ENCODE measurements at places on chromosomes 5 and 9.

- DNase-seq: no peak
These were observed 14.3 kb downstream of the DAP start for GRCh38 chr5:10746711-10747110.

DNA sequence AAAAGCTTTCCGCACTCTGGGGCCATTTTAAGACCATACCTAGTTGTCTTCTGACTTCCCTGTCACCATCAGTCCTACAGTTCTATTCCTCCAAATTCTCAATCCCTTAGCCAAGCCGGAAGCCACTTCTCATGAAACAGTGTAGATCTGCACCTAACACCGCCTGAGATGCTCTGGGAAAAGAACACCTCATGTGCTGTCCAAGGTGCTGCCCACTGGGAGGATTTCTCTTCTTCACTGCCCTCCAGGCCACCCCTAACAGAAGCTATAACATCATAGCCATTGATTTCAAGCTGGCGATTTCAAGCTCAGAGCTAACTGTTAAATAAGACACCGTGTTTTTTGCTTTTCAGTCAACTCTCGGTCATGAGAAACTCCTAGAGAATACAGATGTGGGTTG, 559.3 kb downstream of the CCDC171 start:
- no peak for DNase-seq

DNA sequence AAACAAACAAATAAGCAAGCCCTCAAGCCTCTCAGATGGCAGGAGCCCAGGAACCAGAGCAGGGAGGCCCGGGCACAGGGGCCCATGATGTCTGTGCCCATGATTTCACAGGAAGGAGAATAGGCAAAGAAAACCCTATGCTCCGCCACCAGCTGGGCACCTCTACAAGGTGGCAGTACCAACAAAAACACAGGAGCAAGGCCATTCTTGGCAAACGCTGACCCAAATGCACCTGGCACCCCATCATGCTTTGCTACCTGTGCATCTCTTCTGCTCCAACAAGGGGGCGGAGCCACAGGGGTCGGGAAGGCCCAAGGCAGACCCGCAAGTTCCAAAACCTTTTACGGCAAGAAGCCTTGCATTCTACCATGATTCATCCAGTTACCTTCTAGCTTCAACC, 3.1 kb downstream of the BRD3 start:
- no peak for DNase-seq

- no peak for DNase-seq
These were observed 10.3 kb downstream of the NINJ1 start for GRCh38 chr9:93123561-93124283.

GRCh38 chr9:85223506-85224125, 518.1 kb downstream of the AGTPBP1 start:
- no peak for DNase-seq

GRCh38 chr9:121289026-121289771, 21.2 kb downstream of the GSN start:
- DNase-seq: no peak

GRCh38 chr5:139640421-139641115, 7.6 kb upstream of the CXXC5 start:
- no peak for DNase-seq

DNA sequence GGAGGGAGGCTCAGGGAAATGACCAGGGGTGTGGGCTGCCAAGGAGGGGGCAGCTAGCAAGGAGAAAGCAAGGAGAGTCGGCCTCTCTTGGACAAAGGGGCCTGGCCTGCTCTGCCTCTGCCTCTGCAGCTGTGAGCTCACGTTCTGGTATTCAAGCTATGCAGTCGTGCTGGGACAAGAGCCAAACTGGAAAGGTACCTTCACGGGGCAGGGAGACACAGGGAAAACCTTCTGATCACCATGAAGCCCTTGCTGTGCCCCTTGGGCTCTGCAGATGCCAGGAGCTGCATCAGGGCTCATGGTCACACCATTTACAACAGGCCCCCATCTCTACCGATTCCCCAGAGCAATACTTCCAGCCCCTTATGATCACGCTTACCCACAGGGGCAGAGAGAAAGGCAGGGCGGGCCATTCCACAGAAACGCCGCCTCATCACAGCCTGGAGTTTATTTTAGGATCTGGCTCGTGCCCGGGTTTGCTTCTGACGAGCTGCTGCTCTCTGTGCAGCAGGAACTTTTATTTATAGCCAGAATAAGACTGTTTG, 63.2 kb downstream of the PRRT1B start:
- no peak for DNase-seq

DNA sequence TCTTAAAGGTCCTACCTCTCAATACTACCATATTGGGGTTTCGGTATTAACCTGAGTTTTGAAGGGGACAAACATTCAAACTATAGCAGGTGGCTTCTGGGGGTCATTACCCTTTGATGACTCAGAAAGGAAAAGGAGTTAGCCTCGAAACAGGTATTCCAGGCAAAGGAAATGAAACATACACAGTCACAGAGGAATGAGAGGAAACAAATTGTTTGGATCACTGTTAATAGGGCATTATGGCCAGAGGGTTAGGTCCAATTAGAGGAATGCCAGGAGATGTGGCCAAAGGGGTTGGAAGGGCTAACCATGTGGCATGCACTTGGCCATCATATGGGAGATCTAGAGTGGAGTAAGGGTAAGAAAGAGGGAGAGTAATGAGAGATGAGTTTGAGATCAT, 23.9 kb upstream of the NIM1K start:
- DNase-seq: no peak

DNA sequence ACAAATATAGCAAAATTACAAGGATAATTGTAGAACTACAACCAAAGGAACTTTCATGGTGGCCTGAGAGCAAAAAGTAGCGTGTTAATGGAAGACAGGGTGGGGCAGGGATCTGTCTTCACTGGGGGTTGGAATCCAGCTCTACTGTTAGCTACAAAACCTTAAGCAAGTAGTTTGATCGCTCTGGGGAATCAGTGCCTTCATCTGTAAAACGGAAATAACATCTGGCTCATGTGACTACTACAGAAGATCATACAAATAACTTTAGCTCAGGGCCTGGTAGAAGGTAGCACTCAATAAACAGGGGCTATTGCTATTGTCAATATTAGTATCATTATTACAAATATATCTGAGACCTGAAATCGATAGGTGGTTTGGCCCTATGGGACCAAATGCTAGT, 40.4 kb downstream of the ZNF608 start:
- DNase-seq: no peak

DNA sequence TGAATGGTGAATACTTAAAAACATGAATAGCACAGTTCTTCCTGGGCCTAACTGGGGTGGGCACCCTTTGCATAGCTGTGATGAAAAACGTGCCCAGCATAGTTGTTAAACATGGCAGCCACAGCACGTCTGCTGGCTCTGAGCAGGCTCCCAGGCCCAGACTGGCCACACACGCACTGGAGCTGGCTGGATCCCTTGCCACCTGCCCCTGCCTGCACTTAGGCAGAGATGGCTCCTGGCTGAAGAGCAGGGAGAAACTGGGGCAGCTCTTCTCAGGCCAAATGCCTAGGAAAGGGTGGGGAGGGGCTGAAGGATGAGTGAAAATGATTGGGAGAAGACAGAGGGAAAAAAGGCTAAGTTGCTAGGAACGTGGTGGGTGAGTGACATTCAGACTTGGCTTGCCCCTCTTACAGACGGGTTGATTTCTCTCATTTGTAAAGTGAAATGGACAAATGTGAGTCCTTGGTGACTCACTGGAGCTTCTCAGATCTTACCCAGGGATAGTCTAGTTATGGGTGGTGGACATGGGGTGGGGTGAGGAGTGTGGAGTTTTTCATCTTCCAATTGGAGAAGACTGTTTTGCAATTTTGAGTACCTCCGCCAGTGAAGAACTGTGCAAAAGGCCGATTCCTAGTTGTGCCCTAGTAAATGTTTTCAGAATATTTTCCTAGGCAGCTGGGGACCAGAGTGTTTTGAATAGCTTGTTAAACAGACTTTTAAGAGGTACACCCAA, 42.4 kb downstream of the TRIO start:
- no peak for DNase-seq

- DNase-seq: no peak
These were observed 39.3 kb upstream of the TNC start for GRCh38 chr9:115157245-115157674.

GRCh38 chr5:174876-175465, 16.3 kb upstream of the LRRC14B start:
- DNase-seq: no peak

DNA sequence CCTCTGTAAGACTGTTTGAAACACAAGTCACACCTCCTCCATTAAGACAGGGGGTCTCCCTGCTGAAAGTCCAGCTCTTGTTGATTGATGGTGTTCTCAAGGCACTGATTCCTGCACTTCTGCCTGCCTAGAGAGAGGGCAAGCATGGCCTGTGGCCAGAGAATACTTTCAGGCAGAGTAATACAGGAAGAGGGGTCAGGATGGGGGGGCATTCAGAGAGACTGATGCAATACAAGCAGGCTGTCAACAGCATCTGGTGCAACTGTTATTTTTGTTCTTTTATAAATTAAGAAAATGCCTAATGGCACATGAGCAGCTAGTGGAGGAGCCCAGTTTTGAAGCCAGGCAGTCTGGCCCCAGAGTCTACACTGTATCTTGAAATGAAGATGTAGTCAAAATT, 302.2 kb downstream of the DIRAS2 start:
- DNase-seq: no peak

- DNase-seq: no peak
These were observed 178.5 kb downstream of the C9orf152 start for GRCh38 chr9:110029429-110029955.

DNA sequence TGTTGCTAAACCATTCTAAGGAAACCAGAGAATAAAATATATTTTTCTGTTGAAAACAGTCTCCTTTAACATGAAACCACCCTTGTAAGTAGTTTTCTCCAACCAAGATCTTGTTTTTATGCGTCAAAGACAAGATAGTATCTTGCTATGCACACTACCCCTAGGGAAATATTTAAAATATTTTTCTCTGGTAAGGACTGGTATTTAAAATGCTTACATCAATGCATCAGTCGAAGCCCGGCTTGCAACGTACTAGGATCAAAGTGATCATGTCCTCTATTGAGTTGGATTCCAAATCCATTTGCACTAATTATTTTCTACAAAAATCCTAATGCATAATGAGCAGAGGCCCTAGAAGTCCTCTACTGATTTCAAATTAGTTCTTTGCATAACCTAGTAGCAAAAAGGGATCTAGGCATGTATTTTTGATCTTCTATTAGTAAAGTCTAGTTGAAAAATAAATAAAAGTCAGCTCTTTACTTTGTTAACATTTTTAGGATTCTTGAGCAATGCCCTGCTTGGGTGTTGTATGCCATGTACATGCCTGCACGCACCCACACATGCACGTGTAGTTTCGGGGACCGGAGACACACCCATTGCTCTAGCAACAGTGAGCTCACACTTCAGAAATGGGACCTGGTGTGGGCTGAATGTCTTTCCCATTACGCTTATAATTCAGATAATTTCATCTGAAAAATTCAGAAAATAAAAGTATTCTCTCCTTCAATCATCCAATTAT, 165.0 kb upstream of the GPR151 start:
- DNase-seq: no peak

- no peak for DNase-seq
These were observed 81.1 kb downstream of the JAKMIP2 start for GRCh38 chr5:147701468-147701867.

DNA sequence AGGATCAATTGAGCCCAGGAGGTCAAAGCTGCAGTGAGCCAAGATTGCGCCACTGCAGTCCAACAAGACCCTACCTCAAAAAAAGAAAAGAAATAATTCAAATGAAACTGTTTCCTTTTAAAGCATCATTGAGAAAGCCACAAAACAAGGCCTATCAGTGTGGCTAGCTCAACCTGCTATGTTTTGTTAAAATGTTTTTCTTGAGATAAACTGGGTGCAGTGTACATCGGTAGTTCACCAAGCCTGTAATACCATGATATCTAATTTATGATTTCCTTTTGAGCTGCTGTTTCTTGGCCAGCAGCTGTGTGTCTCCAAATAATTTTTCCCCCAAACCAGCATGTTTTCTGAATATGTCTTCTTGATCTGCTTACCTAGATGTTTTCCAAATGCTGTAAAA, 97.3 kb upstream of the GOLGA1 start:
- no peak for DNase-seq

DNA sequence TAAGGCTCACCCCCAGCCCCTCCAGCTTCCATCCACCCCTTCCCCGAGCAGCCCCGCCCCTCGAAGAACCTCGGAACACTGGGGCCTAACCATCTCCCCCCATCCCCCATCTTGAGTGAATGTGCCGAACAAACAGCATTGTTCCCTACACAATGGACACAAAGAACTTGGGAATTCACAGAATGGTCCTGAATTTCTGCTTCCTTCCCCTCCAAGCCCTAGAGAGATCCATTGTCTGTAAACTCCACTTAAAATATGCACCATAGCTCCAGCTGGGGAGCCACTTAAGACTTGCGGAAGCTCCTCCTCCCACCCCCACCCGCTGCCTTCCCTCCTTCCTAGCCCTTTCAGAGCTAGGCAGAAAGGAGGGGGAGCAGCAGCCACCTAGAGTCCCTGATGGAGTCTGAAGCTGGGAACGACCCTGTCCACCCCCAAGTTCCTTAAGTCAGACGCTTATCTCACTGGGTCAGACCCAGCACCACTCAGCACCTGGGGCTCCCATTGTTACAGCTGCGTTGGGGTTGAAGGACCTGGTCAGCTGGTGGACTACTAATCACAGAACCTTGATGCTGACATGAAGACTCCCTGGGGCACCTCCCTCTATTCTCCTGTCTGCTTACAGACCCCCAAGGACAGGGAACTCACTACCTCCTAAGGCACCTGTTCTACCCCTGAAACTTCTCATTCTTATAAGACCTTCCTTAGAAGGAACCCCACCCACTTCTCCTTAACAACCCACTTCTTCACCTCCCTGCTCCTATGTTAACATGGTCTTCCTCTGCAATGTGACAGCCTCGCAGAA, 61.4 kb downstream of the PCDH1 start:
- no peak for DNase-seq

- DNase-seq: no peak
These were observed 264.2 kb downstream of the TMEM38B start for GRCh38 chr9:105958587-105958986.

DNA sequence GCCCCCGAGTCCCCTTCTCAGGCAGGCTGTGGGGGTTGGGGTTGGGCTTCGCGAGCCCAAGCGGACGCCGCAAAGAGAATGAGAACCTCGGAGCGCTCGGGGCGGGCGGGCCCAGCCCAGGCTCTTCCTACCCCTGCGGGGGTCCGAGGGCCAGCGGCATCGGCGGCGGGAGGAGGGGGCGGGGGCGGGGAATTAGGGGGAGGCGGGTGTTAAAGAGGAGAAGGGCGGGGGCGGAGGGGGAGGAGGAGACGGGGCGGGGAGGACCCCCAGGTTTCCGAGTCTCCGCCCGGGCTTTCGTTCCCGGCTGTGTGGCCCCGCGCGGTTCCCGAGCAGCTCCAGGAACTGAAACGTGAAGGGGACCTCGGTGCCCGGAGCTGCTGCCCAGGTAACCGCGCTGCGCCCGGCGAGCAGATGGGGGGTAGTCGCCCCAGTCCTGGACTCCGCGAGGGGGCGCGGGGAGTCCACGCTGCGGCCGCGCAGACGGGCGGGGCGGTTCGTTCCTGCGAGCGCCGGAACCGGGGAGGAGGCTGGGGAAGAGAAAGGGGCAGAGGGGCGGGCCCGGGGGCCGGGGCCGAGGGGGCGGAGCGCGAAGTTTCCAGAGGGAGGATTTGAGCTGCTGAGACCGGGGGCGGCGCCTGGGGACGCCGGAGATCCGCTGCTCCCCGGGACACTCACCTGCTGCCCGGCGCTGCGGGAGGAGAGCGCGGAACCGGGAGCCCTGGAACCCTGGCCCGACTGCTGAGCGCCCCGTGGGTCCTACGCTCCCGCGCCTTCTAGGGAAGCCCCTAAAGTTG, 38.4 kb upstream of the PLEKHG4B start:
- DNase-seq: peak; percentile 67
